Sigmoid colon (tissue), 7 donors: ENCODE measurements at places on chromosomes 16 and 17. TPM values are rescaled to one million over a fixed set of nuclear protein-coding genes. Genes with fewer than 3 reads are reported as not detected.

Gene ABCA9
- 74.5 TPM for total RNA-seq

GRCh38 chr17:27624539-27624938, 6.4 kb upstream of the LGALS9 start:
- H3K27ac ChIP-seq: no peak overlapping the region
- no peak for DNase-seq
- H3K27me3 ChIP-seq: no peaks in the 10 kb centered on the region
- H3K36me3 ChIP-seq: peaks cover 63% of the 10 kb centered on the region

DNA sequence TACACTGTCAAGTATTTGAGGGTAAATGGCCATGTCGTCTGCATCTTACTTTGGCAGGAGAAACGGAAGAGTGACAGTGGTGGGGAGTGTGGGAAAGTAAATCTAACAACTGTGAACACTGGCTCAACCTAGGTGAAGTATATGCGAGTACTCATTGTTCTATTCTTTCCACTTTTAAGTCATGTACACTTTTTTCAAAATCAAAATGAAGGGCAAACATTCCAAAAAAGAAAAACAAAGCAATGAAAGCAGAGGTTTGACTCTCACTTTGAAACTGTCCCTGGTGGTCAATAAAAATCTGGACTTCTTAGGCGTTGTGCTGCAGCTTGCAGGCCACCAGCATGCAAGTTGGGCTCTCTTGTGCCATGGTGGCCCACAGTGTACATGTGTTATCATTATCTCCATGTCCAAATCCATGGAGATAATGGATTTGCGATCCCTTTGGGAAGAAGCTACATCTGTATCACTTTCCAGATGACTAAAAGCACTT, 32.7 kb downstream of the STAT5B start:
- H3K36me3 ChIP-seq: no peaks in the 10 kb centered on the region
- peaks cover 43% of the 10 kb centered on the region for H3K4me1 ChIP-seq
- H3K27me3 ChIP-seq: no peaks in the 10 kb centered on the region
- H3K4me3 ChIP-seq: no peak overlapping the region
- H3K27ac ChIP-seq: no peak overlapping the region

GRCh38 chr16:87619360-87620200, 17.3 kb downstream of the JPH3 start:
- no peak overlapping the region for H3K4me3 ChIP-seq
- no peak for DNase-seq
- H3K4me1 ChIP-seq: no peaks in the 10 kb centered on the region
- peaks cover 18% of the 10 kb centered on the region for H3K27me3 ChIP-seq
- H3K27ac ChIP-seq: no peak overlapping the region

DNA sequence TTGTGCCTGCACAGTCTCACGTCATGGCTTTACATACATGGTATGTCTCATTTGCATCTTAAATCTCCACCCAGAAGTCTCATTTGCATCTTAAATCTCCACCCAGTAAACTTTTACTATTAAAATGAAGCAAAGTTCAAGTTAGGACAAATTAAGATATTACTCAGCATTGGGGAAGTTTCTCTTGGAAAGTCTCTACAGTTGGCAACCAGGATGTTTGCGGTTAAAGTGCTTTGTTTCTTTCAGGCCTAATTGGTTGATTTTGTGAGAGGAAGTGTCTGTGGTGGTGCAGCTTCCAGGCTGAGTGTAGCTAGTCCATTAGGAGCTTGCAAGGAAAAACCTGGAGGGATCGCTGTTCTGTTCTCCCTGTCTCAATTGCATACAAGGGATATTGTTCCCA, 1373.3 kb upstream of the GOT2 start:
- no peaks in the 10 kb centered on the region for H3K36me3 ChIP-seq
- no peak for DNase-seq
- no peaks in the 10 kb centered on the region for H3K4me1 ChIP-seq

Gene HS3ST3B1
- 1.8 TPM for total RNA-seq

DNA sequence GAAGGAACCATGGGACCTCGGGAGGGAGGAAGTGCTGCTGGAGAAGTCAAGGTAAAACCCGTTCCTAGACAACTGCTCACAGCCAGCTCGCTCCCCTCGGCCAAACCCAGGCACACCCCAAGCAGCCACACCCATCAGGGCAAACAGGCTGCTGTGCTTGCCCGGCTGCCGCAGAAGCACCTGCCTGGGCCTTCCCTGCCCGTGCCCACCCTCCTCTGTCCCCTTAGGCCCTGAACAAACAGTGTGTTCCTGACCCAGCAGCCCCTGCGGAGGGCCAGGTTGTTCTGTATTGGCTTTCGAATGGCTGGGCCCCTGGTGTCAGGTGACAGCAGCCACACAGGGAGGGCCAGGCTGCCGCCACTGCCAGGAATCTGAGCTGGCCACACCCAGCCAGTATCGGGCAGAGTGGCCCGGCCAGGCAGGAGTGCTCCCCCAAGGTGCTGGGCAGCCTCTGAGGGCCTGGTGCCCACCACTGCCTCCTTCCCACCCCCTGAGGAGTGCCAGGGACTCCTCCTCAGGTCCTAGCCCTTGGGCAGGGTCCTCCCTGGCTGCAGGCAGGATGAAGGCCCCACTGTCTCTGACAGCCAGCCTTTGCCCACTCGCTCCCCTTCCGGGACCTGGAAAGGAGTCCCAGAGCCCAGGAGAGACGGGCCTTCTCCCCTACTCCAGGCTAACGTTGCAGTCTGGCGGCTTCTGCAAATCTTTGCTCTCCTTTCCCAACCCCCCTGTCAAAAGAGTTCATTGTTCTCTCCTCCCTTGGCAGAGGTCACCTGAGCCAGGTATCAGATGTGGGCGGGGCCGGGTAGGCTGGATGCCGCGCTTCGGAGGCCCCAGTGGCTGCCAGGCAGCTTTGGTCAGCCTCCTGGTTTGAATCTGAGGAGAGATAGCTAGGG, 24.0 kb downstream of the LLGL2 start:
- H3K27me3 ChIP-seq: no peaks in the 10 kb centered on the region
- no peak overlapping the region for H3K27ac ChIP-seq
- H3K36me3 ChIP-seq: no peaks in the 10 kb centered on the region
- H3K4me1 ChIP-seq: no peaks in the 10 kb centered on the region

DNA sequence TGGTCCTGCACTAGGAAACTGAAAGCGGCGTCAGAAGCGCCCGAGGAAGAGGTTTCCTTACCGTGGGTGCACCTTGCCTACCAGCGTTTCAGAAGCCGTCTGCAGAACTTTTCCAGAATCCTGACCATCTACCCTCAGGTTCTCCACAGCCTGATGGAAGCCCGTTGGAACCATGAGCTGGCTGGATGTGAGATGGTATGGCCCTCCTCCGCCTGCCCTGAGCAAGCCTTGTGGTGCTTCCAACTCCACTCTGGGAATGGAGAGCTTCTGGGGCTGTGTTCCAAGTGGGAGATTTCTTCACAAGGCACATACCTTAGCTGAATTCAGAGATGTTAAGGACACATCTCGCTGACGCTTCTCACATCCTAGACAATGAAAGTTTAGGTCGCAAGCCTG, 51.8 kb upstream of the ENDOV start:
- peak; percentile 61 for DNase-seq
- H3K27ac ChIP-seq: peak overlapping the region; percentile 23
- H3K27me3 ChIP-seq: no peaks in the 10 kb centered on the region
- H3K36me3 ChIP-seq: peaks cover 46% of the 10 kb centered on the region

DNA sequence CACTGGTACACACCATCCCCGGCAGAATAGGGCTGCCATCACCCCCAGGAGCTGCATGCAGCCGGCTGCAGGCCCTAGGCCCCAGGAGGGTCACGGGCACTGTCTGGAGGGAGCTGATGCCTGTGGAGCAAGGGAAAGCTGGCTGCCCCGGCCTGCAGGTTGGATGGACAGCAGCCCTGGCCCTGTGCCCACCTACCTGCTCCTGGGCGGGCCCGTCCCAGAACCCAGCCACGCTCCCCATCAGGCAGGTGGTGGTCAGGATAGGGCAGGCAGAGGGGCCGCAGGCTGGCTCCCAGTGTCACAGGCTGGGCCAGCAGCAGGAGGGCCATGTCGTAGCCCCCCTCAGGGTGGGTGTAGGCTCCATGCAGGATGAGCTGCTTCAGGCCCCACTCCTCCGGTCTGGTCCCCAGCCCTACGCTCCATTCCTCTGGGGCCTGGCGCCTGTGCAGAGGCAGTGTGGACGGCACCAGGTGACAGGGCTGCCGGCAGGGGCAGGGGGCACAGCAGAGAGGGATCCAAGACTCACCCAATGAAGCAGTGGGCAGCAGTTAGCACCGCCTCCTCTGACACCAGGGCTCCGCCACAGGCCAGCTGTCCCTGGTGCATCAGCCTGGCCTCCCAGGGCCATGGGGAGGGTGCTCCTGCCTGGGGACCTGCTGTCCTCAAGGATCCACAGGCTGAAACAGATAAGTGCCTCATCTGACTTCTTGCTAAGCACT, 4.0 kb downstream of the PRSS53 start:
- DNase-seq: peak; percentile 61
- H3K4me1 ChIP-seq: no peaks in the 10 kb centered on the region
- H3K27me3 ChIP-seq: no peaks in the 10 kb centered on the region
- peaks cover 23% of the 10 kb centered on the region for H3K36me3 ChIP-seq
- no peak overlapping the region for H3K4me3 ChIP-seq
